ENCODE measurements at places on chromosomes 16 and 17.

DNA sequence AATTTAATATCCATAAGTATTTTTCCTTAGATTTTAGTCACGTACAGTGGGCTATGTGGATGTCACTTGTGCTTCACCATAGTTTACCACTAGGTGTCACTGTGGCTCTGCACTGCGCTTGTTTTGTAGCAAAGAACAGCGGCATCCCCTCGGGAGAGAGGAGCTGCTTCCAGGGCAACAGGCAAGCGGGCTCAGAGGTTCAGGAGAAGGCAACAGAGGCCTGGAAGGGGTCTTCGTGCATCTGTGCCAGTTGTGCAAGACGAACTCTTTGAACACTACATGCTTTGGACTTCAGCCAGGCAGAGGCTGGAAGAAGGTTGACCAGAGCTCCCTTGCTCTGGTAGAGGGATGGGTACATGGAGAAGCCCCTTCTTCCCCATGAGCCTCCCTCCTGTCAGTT lies 20.6 kb downstream of the CYB561 start:
- peak; percentile 81 for DNase-seq

GRCh38 chr16:4055748-4056147 lies 60.5 kb downstream of the ADCY9 start:
- no peak for DNase-seq

DNA sequence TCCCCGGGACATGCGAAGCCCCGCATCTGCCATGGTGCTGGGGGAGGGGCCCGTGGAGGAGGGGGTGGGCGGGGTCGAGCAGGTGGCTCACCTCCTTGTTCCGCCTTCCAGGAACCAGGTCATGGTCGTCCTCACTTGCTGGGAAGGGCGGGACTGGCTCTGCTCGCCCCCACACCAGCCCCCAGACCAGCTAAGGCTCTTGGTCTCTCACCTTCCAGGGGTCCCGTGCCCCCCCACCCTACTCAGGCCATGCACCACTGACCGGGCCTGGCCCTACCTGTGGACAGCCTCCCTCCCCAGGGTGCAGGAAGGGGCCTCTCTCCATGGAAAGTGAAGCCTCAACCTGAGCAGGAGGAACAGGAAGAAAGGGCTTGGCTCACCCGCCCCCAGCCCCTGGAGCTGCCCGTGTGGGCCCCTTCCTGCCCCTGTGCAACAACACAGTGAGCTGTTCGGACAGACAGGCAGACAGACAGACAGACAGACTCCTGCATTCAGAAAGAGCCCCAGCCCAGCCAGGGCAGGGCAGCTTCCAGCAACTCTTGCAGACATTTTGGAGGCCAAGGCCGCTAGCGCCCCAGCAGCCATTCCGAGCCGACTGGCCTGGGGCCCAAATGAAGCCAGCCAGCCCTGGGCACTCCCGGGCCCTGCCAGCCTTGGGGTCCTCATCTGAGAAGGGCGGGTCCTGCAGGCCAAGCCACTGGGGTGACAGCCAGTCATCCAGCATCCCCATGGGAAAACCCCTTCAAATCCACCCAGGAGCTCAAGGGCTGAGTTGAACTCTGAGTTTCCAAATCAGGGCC lies 8.1 kb upstream of the KREMEN2 start:
- peak; percentile 53 for DNase-seq

- peak; percentile 63 for DNase-seq
Observed at GRCh38 chr17:42678951-42679491, 2.2 kb upstream of the PLEKHH3 start.

Data from inflammatory macrophage (primary cell).